ENCODE measurements at places on chromosomes 6 and 20.

DNA sequence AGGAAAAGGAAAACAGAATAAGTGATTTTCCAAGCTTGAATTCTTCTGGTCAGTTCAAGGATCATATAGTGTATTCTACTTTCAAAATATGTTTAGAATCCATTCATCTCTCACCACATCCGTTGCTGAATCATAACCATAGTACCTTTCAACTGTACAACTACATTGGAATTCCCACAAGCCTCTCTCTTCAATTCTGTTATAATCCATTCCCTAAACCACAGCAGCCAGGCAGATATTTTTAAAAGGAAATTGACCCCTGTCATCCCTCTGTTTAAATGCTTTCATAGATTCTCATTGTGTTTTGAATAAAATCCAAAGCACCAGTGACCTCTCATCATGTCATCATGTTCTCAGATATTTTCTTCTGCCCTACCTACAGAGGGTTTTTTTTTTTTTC, 412.7 kb downstream of the GRIK2 start:
- DNase-seq = no peak

DNA sequence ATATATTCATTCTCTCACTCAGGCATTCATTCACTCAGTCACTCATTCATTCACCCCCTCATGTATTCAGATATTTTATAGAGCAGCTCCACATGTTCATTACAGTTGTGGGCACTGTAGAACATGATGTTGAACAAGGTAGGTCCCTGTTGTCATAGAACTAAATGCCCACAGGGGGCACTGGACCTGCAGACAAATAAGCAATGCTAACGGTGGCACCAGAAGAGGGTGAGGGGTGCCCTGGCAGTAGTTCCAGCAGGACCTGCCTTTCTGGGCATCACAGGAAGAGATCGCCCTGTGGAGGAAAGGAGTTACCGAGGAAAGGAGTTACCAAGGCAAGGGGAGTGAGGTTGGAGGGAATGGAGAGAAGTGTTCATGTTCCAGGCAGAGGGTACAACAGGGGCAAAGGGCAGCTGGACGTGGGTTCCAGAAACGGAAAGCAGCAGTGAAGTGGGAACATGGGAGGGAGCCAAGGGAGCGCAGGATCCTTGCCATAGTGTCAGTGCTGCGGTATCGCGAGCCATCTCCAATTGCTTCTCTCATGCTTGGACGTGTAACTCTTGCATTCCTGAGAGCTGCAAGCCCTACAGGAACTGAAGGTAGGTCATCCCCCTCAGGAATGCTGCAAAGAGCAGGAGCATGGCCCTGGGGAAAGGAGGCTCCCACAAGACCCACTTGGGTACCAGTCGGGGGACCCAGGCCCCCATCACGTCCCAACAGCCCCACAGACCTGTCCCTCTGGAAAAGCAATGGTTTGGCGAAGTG, 128.2 kb downstream of the EDN3 start:
- no peak for DNase-seq

DNA sequence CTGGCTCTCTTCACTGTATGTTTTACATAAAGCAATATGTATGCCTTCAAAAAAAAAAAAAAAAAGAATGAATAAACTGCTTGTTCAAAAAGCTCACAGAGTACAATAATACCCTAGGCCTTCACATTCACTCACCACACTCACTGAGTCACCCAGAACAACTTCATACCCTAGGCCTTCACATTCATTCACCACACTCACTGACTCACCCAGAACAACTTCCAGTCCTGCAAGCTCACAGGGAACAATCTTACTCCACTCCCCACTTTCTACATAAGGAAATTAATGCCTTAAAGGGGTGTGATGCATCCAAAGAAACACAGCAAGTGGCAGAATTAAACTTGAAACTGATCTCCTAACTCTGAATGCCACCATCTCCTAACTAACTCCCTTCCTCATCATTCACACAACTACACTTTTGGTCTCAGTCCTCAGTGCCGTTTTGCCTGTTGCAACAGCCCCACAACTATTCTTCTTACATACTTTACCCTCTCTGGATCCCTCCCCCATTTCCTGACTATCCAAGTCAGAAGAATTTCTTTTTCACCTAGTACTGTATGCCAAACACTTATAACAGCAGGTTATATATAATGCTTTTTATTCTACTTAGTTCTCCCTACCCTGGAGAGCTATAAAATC, 34.2 kb downstream of the NHSL1 start:
- DNase-seq = no peak

DNA sequence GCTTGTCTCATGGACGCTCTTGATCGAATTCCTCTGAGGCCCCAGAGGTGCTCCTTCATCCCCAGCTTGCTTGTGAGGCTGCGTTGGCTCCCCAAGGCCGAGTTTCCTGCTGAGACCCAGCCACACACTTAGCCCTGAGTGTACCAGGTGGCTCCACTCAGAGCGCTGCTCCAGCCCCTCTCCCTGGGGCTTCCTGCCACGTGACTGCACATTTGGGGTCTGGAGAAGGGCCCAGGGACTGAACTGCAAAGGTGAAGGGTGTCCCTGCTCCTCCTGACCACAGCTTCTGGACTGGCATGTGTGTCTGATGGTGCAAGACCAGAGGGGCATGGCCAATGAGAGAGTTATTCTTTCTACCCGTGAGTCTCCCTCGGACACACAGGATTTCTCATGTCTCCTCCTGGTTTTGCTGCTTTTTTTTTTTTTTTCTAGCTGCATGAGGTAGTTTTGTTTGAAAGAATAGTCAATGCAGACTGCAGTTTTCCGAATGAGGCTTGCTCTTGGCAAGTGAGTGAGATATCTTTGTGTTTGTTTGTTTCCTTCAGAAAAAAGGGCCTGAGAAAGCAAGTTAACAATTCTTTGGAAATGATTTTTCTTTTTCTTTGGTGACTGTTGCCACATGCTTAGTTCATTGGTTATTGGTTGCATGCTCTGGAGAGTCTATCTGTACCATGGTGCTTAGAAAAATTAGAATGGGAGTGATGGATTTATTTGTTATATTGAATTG, 3.1 kb upstream of the ZNF831 start:
- DNase-seq = no peak

DNA sequence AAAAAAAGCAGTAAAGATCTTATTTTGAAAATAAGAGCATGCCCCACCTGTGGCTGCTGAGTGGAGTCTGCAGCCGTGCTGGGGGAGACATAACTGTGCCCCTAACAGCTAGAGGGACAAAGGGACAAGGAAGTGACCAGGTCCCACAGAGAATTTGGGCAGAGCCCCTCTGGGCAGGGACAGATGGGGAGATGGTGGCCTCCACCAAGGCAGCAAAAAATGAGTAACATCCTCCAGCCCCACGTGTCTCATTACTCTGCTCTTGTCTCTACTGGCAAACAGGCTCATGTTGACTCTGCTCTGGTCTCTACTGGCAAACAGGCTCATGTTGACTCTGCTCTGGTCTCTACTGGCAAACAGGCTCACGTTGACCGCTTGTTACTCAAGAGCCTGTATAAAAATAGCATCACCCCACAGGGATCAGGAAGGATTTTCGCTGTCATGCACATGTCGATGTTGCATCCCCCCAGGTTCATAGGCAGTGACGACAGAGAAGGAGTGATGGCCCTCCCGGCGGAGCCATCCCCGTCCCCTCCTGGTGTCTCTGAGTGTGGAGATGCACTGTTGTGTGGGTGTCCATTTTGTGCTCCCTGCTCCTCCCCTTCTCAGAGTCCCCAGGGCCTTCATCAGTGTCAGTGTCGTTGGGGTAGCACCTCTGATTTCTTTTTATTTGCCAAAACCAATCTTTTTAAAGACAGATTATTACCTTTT, 17.3 kb upstream of the PCMTD2 start:
- no peak for DNase-seq

DNA sequence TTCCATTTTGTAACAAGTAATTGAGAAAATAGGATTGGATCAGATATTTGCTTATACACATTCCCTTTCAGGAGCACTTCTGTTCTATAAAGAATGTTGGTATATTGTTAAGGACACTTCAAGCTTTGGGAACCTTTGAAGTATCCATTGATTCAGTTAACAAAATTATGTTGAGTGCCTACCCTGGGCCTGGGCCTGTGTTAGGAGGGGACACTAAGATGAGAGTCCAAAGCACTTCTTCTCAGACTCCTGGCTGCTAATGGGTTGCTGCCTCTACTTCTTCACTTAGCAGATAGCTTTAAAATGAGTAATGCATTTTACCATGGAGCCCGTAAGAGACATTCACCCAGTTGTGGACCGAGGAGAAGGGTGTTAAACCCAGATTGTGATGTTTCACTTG, 40.3 kb downstream of the PTPN1 start:
- no peak for DNase-seq

GRCh38 chr6:168031411-168031971, 34.0 kb downstream of the KIF25 start:
- DNase-seq = no peak

DNA sequence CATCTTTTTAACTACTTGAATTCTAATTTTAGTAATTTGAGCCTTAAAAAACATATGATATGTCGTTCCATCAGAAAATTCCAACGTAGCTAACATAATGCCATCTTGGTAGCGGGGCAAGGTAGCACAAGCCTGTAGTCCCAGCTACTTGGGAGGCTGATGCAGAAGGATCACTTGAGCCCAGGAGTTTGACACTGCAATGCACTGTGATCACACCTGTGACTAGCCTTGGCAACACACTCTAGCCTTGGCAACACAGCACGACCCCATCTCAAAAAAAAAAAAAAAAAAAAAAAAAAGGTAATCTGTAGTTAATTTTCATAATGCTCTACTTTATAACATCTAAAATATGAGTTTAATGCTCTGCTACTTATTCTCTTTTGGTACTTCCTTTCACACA, 6.7 kb downstream of the BCLAF1 start:
- no peak for DNase-seq

DNA sequence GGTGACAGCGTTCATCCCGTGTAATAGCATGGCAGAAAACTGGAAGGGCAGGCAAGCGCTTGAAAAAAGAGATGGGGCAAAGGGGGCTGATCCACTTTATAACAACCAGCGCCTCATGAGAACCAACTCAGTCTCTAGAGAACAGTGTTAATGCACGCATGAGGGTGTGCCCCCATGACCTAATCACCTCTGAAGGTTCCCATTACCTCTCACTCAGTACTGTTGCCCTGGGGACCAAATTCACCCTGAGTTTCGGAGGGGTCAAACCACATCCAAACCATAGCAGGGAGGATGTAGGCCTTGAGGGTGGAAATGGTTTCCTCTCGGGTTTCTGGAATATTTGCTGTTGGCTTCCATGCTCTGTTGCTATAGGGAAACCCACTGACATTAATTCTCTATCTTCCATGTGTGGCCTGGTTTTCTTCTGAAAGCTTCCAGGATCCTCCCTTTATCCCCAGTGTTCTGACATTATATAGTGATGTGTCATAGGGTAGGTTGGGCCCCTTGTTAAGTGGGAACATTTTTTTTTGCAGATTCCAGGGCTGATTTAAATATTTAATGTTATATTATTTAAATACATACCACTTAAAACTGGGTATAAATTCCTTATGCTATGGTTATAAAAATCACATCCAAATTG, 65.2 kb downstream of the PPP1R14C start:
- DNase-seq = no peak

GRCh38 chr6:19438566-19439353, 398.4 kb upstream of the ID4 start:
- no peak for DNase-seq

DNA sequence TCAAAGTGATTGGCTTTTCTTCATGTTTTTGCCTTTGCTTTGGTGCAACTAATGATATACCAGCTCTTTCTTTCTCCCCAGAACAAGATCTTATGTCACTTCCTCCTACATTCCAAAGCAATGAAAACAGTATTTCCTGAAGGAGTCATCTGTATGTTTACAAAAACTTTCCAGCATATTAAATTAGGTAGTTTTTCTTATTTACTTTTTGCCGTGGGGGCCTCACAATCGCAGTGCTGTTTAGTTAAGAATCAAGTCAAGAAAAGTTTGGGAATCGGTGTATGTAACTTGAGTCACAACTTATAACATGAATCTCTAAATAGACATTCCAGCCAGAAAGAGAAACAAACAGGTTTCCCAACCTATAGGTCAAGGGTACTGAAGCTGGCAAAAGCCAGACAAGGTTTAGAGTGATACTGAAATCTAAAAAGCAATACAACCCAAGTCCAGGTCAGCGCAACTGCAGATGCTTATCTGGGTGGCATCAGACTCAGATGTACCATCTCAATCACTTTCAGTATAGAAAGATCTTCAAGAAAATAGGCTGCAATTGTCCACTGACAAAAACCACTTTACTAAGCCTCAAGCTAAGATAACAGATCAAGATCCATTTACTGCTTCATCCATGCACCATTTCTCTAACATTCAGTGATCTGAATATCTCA, 63.6 kb downstream of the IPCEF1 start:
- DNase-seq = no peak

DNA sequence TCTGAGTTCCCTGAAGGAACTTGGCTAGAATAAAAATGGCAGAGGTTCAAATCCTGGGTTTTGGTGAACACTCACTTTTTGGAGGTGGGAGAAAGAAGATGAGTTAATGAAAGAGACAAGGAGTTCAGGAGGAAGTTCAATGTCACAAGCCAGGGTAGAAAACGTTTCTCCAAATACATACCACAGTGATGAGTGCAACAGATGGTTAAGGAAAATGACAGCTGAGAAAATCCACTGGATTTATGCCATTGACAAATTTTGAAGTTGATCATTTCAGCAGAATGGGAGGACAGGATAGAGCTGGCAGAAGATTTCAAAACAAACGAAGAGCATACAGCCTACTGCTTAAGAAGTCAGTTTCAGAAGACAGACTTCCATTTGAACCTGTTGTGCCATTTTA, 122.7 kb downstream of the GFRAL start:
- no peak for DNase-seq

DNA sequence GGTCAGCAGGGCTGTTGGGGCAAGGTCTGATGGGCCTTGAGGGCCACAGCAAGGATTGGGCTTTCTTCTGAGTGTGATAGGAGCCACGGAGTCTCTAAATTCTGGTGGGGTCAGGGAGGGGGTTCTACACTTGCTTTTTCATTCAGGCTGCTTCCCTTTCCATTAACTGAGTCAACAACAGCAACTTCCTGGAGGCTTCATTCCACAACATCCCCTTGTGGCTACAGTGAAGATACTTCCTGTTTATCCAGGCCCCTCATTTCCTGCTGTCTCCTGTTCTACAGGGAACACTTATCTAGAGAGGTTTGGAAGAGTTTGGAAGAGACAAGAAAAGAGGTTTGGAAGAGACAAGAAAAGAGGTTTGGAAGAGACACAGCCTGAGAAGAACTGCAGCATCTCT, 144.8 kb upstream of the ENPP5 start:
- DNase-seq = no peak

GRCh38 chr6:169156108-169156792, 97.4 kb downstream of the THBS2 start:
- DNase-seq = no peak

GRCh38 chr20:59743767-59744485, 139.6 kb downstream of the PHACTR3 start:
- DNase-seq = no peak

DNA sequence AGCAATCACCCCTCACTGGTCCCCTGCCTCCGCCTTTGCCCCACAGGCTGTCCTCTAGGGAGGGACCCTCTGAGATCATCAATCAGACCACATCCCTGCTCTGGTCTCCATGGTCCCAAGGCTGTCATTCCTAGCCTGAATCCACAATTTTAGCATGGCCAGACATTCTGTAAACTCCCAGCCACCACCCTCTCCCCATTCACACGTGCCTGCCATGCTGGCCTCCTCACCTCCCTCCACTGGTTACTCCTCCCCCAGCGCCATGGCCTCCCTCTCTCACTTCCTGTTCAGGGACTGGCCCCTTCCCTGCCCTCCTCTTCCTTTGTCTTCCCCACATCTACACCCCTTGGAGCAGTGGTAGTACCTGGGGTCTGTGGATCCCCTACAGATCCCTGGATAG, 150.7 kb upstream of the MLN start:
- no peak for DNase-seq

Measured in central memory CD8-positive, alpha-beta T cell (primary cell).